Progenitor cell of endocrine pancreas (in vitro differentiated cells): ENCODE measurements at places on chromosomes 12 and 14. TPM values are rescaled to one million over a fixed set of nuclear protein-coding genes. Genes with fewer than 3 reads are reported as not detected.

GRCh38 chr12:57390174-57390573, 40.7 kb downstream of the R3HDM2 start:
- no peaks in the 10 kb centered on the region for H3K27me3 ChIP-seq
- H3K4me1 ChIP-seq = no peaks in the 10 kb centered on the region
- peaks cover 21% of the 10 kb centered on the region for H3K36me3 ChIP-seq
- no peak overlapping the region for H3K27ac ChIP-seq
- DNase-seq = no peak

DNA sequence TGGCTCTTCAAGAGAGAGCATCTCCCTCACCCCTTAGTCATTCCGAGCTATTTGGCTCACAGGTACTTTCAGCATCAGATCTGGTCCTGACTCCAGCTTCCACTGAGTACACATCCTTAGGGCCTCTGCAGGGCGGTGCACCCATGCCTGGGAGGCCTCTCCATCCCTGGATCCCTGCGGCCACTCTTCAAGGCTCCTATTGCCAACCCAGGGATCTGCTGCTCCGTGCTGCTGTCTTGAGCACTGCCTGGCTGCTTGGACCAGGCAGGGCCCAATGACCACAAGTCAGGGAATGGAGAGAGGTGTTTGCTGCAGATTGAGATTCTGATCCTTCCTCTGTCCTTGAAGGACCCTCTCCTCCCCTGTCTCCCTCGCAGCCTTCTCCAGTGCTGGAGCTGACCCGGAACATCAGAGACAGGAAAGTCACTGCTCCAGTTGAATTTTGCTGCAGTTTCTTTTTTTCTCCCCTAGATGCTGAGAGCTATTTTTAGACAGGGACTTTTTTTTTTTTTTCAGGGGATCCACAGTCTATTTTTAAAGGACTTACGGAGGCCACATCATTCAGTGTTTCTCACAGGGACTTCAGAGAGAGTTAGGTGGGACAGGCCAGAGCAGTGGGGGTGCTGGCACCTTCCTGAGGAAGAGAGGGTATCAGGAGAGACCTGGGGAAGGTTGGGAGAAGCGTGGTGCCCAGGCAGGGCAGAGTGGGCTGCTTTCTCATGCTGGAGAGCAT, 50.1 kb upstream of the KCNA1 start:
- H3K4me3 ChIP-seq = no peak overlapping the region
- no peaks in the 10 kb centered on the region for H3K36me3 ChIP-seq
- peaks cover 92% of the 10 kb centered on the region for H3K27me3 ChIP-seq
- H3K27ac ChIP-seq = no peak overlapping the region
- no peak for DNase-seq

DNA sequence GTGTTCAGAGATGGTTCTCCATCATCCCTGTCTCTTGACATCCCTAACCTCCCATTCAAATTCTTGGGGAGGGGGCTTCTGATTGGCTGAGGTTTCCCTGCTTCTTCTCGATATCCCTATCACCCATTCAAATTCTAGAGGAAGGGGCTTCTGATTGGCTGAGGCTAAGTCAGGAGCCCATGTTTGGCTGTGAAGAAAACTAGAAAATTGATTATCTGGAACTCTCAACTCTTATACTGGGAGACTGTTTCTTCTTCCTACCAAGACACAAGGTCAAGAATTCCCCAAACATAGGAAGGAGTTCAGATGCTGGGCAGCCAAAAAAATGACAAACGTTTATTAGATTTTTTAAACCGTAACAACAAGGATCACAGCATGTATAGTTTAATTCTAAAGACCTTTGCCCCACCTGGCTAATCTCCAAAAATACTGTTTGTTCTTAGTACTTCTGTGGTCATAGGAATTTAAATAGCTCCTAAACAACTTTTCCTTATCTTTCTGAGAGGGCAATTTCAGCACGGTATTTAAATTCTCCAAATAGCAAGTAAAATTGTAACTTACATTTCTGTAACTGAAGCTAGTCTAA, 26.4 kb downstream of the SPIC start:
- no peak overlapping the region for H3K4me3 ChIP-seq
- no peak for DNase-seq
- peaks cover 6% of the 10 kb centered on the region for H3K27me3 ChIP-seq
- peaks cover 5% of the 10 kb centered on the region for H3K4me1 ChIP-seq
- no peaks in the 10 kb centered on the region for H3K36me3 ChIP-seq

GRCh38 chr14:37411079-37411735, 183.8 kb downstream of the FOXA1 start:
- peaks cover 14% of the 10 kb centered on the region for H3K4me1 ChIP-seq
- no peak overlapping the region for H3K4me3 ChIP-seq
- H3K27me3 ChIP-seq = no peaks in the 10 kb centered on the region
- H3K27ac ChIP-seq = no peak overlapping the region
- peaks cover 4% of the 10 kb centered on the region for H3K36me3 ChIP-seq

DNA sequence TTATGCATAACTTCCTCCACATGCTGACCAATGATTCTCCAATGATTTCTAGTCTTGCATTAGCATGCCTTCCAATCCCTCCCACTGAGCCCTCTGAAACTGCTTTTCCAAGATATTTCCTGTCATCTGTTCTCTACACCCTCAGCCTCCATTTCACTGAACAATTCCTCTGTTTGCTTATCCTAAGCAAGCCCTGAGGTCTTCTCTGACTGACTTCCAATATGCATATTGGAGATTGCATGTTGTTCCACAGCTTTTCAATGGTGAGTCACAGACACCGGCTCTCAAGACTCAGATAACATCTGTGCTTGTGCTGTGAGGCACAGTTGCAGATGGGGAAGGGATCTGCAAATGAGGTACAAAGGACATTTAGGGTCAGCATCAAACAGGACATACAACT, 141.0 kb downstream of the SLC16A7 start:
- H3K4me1 ChIP-seq = peaks cover 5% of the 10 kb centered on the region
- no peaks in the 10 kb centered on the region for H3K27me3 ChIP-seq
- no peak for DNase-seq
- no peaks in the 10 kb centered on the region for H3K36me3 ChIP-seq
- H3K4me3 ChIP-seq = no peak overlapping the region

The ASPG gene
- not detected in 2 replicates for total RNA-seq

DNA sequence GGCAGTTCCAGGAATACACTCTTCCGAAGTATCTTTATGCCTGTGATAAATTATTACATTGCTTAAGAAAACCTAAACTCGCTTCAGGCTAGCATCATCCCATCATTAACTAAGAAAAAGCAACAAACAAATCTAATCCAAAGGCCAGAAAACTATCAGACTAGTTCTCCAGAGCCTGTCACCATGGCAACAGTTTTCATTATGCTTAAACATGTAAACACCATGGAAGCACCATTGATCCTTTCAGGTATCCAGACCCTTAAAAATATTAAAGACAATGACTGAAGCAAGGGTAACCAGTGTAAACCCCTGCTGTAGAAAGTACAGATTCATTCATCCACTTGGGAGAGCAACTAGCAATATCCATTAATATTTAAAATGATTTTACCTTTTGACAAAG, 9.8 kb downstream of the DAD1 start:
- DNase-seq = no peak
- H3K27me3 ChIP-seq = no peaks in the 10 kb centered on the region
- H3K36me3 ChIP-seq = peaks cover 15% of the 10 kb centered on the region

GRCh38 chr12:104526751-104527150, 70.0 kb downstream of the CHST11 start:
- H3K36me3 ChIP-seq = no peaks in the 10 kb centered on the region
- H3K4me1 ChIP-seq = peaks cover 37% of the 10 kb centered on the region
- no peak overlapping the region for H3K27ac ChIP-seq
- DNase-seq = no peak
- no peaks in the 10 kb centered on the region for H3K27me3 ChIP-seq
- no peak overlapping the region for H3K4me3 ChIP-seq

The JPH4 gene
- not detected in 2 replicates for total RNA-seq

DNA sequence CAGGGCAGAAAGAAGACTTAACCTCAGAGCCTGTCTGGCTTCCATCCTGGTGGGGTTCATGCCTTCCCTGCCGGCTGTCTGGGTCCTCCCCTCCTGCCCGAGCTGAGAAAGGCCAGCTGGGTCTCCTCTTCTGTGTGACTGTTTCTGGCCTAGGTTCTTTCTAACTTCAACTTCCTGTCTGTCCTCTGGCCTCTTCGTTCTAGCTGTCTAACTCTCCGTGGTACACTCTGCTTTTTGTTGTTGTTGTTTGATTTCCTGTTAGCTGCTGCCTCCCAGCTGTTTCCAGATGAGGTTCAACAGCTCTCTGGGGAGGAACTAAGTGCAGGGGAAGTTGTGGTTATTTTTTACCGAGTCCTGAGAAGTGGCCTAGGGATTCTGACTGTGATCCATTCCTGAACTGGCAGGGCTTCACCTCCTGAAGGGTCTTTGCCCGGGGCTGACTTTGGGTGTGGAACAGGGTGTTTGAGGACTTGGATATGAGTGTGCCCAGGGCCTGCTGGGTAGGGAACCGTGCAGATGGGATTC, 3.2 kb downstream of the MLXIP start:
- no peak overlapping the region for H3K27ac ChIP-seq
